IPS DF 19.7 (cell line): ENCODE measurements at places on chromosomes 1 and 21.
A peak's percentile ranks its signal among the peaks of the same experiment; 100 is the strongest.

- DNase-seq = no peak
Observed at GRCh38 chr1:230140221-230141020, 73.4 kb downstream of the GALNT2 start.

- DNase-seq = no peak
Observed at GRCh38 chr1:38274974-38275373, 228.4 kb upstream of the POU3F1 start.

DNA sequence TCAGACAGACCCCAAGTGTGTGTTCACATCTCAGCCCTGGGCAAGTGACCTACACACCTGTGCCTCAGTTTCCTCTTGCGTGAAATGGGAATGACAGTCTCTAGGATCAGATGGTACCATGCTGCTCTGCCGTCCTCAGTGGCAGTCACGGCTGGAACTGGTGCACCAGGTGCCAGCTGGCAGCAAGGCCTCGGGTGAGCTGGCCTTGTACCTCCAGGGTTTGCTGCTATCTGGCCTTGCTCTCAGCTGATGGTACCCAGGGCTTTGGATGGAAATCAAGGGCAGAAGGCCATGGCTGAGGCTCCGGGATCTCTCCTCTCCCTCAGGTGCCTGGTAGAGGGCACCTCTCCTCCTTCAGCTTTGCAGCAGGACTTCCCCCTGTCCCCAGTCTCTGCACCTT lies 21.3 kb downstream of the TMEM201 start:
- no peak for DNase-seq

- no peak for DNase-seq
Observed at GRCh38 chr1:150536836-150537731, 12.1 kb upstream of the ADAMTSL4 start.

DNA sequence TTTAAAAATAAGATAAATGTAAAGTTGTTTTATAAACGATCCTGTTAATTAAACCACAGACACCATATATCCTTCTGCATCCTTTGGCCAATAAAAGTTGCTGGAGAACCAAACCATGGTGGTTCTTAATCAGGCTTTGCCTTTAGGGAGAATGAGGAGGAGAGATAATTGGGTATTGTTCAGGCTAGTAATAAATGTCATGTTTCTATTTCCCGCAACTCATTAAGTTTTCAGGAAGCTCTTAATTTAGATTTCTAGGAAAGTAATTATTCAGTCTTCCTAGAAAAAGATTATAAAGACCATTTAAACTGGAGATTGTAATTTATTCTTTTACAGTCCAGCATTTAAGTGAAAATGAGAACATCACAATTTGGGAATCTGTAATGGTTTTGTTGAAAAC lies 34.5 kb downstream of the RAB4A start:
- no peak for DNase-seq

DNA sequence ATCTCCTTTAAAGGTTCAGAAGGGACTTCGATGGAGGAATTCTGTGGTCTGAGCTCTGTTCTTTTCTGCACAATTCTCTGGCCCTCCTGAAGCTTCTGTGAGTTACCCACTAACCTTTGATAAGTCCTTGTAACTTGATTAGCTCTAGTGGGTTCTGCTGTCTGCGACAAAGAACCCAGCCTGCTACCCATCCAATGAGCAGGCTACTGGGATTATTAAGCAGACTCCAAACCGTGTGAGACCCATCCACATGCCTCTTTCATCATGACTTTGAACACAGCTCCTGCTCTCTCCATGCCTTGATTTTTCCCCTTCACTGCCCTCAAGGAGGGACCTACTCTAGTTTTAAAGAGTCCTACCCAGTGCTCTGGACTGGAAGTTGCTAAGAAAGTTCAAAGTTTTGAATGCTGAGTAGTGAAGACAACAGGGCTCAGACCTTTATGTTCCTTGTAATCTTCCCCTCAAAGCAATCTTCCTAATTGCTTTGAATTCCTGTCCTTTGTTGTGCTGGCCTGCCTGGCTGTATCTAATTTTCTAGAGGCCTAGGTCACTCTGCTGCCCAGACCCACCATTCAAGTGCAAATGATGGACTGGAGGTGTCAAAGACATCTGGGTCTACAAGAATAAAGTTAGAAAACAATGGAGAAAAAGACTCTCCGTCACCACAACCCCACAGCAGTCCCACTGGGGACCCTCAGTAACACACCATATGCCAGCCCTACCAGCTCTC lies 146.9 kb downstream of the RHOU start:
- no peak for DNase-seq

GRCh38 chr21:38741092-38741949 lies 64.4 kb upstream of the ETS2 start:
- DNase-seq = no peak

- no peak for DNase-seq
Observed at GRCh38 chr1:110538921-110539320, 19.9 kb upstream of the KCNA10 start.

DNA sequence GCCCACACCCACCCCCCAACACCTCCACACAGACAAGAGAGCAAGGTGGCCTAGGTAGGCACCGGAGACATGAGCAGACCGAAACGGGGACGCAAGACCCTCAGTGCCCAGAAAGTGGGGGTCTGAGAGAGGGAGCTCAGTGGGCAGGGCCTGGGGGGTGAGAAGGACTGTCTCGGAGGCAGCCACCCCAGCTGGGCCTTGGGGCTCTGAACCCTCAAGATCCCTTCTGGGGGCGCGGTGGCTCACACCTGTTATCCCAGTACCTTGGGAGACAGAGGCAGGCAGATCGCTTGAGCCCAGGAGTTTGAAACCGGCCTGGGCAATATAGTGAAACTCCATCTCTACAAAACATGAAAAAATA lies 9.1 kb upstream of the GNB1 start:
- no peak for DNase-seq

DNA sequence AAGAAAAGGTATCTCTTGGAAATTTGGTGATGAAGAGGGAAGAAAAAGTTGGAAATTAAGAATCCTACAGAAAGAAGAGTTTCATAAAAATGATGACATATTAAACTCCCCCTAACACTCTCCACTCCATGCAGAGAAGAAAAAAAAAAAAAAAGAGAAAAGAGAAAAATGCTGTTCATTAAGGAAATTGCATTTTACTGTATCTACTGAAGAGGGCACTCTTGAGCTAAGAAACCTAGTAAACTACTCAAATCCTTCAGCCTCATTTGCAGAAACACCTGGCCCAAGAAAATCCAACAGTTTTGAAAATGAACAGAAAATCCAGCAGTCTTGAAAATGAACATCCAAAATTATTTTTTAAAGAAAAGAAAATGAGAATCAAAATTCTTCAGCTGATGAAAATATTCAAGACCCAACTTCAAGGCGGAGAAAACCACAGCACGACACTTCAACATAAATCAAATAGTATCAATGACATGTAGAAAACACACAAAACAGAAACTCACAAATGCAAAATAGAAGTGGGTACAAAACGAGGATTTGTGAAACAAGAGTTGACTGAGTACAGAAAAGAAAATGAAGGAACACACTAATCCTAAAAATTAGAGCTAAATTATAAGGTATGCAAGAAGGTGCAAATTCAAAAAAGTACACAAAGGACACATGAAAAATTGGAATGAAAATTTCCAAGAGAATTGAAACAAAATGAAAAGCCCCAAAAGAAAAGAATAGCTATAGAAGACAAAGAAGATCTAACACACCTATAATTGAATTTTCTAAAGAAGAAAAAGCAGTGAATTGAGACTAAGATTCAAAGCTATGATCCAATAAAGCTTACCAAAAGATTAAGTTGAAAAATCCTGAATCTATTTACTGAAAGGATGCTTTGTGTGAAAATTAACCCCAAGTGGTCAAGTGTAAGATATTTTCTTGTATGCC lies 73.2 kb upstream of the DNAJC6 start:
- DNase-seq = no peak

DNA sequence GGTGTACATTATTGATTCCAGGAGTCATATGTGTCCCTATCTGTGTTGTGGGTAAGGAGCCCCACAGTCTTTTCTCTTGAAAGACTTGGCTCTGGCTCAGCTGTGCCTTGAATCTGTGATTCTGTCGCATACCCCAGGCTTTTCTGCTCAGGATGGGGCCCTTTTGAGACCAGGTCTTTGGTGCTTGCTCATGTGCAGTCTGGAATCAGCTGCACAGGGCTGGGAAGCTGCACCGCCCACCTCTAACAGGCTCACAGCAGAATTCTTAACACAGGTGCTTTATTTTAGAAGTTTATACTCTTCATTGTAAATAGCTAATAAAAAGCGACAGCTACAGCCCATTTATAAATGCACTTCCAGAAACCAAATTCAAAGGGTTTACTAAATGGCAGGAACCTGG lies 61.3 kb downstream of the ST6GALNAC3 start:
- no peak for DNase-seq

- no peak for DNase-seq
Observed at GRCh38 chr1:13583595-13583965, at the start of gene PDPN. PDPN (plus strand) TSS chr1:13583832; CDS start chr1:13584034, 202 bp downstream.

DNA sequence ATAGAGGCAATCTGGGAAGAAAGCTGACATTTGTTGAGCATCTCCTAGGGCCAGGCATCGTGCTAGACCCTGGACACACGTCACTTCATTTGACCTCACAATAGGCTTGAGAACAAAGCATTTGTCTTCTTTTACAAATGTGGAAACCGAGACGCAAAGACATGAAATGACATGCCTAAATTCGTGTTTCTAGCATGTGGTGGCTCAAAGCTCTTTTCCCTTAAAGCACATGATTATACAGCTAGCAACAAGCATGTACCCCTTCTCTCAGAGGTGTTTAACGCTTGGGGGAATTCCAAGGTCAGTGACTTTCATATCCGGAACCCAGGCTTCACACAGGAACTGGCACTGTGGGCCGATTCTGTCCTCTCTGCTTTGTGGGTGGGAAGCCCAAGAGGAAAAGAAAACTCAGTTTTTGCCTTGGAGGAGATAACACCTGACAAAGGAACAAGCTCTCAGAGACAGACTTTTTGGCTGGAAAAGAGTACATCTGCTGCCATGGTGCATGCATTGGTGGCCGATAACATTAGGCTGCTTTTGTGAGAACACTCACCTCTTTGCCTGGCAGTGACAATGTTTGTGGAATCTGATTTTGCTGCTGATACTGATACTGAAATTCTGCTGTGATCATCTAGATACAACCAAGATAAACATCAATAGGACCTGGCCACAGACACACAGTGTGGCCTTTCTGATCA lies 15.4 kb upstream of the CD2 start:
- no peak for DNase-seq

DNA sequence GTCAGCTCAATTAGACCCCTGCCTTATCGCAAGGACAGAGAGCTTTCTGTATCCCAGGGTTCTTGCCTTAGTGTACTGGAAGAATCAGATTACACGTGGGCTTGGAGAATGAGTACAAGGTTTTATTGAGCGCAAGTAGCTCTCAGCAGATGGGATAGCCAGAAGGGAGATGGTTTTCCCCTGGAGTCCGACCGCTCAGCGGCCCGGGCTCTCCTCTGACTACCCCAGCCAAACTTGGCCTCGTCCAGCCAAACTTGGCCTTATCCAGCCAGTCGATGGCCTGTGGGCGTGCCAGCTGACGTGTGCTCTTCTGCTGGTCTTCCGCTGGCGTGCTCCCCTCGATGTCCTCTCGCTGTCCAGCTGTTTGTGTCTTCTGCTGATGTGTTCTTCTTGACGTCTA lies 136.9 kb downstream of the SYT14 start:
- no peak for DNase-seq

DNA sequence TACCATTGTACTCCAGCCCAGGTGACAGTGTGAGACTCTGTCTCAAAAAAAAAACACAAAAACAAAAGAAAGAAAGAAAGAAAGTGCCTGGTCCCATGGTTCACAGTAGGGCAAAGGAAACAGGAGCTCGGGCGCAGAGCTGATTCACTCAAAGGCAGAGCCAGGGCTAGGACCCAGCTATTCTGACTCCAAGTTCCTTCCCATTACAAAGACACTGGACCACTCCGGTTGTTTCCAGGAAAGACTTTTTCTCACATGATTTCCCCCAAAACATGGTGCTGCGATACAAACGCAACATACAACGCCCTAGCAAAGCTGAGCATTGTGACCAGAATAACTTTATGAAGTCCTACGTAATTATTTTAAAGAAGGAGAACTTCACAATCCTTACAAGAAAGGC lies 10.7 kb downstream of the ABCG1 start:
- DNase-seq = no peak

- no peak for DNase-seq
Observed at GRCh38 chr1:185343306-185343705, 26.3 kb upstream of the IVNS1ABP start.

DNA sequence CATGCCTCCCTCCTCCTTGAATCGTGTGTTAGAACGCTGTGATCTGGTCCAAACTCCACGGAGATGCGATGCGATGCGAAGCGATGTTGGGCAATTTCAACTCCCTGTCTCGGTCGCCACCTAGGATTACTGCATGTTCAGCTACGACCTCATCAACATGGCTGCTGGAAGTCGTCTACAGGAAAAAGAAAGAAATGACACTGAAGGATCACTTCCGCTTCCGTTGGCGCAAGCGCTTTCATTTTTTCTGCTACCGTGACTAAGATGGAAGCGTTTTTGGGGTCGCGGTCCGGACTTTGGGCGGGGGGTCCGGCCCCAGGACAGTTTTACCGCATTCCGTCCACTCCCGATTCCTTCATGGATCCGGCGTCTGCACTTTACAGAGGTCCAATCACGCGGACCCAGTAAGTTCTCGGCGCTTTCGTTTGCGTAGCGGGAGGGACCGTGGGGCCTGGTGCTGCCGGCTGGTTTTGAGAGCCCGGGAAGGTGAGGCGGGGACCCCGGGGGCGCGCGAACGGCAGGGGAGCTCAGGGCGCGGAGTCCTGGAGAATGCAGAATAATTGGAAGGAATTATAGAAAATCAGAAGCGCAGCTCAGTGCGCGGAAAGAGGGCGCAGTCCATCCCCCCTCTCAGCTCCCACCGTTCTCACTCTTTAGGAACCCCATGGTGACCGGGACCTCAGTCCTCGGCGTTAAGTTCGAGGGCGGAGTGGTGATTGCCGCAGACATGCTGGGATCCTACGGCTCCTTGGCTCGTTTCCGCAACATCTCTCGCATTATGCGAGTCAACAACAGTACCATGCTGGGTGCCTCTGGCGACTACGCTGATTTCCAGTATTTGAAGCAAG lies at the start of gene PSMB4:
TSS of gene PSMB4 (plus strand) at position 250 of the 848 bp plus-strand sequence. CDS start at position 265, 15 bp downstream.
- DNase-seq = peak; percentile 83

DNA sequence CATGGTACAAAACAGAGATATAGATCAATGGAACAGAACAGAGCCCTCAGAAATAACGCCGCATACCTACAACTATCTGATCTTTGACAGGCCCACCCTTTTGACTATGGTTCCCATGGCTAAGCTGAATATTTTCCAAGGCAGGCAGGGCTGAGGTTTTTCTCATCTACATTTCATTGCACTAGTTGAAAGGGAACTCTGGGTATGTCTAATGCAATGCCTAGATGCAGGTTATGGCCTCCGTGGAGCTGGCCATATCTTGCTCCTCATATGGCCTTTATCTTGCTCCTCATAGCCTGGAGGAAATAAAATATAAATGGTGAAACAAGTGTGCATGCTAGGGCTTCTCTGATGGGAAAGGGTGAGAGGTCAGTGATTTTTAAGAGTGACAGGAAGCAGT lies 10.6 kb downstream of the SPRR5 start:
- no peak for DNase-seq

DNA sequence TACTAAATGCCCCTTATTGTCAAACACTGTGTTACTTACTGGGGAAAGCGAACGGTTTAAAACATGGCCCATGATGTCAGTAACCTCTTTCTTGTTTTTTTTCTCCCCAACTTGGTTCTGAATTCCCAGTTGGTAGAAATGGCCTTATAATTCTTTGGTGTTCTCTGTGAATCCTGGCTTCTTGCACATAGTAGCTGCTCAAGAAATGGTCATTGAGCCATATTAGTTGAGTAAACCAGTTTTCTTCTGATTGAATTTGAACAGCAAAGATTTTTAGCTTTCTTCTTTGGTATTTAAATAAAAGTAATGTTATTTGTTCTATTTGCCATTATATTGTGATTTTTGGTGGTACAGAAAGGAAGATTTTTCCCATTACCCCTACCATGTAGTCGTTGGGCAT lies 87.3 kb downstream of the NFIA start:
- DNase-seq = no peak
